ENCODE measurements at places on chromosomes 12 and 14.

- no peak for DNase-seq
These were observed 52.0 kb downstream of the NOS1 start for GRCh38 chr12:117309276-117309925.

- DNase-seq = no peak
These were observed 27.2 kb upstream of the DNM1L start for GRCh38 chr12:32651956-32652210.

- no peak for DNase-seq
These were observed 153.4 kb downstream of the PIK3C2G start for GRCh38 chr12:18414671-18415070.

- no peak for DNase-seq
These were observed 19.3 kb upstream of the SERPINA6 start for GRCh38 chr14:94342334-94342934.

- DNase-seq = no peak
These were observed 53.4 kb downstream of the HNRNPC start for GRCh38 chr14:21215879-21216251.

- no peak for DNase-seq
These were observed 95.4 kb upstream of the SLC38A4 start for GRCh38 chr12:46921048-46921763.

DNA sequence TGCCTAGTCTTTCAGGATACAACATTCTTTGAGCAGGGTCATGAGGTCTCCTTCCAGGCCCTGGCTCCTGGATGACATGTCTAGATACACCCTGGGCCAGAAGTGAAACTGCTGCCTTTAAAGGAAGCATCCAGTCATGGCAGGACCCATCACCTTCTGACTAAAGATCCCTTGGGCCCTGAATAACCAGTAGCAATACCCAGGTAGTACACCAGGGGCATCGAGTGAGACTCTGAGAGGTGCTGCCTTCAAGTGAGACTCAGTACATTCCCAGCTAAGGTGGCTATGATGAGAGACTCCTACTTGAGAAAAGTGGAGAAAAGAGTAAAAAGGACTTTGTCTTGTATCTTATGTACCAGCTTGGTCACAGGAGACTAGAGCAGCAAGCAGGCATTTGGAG lies 23.5 kb downstream of the OR6C68 start:
- no peak for DNase-seq

DNA sequence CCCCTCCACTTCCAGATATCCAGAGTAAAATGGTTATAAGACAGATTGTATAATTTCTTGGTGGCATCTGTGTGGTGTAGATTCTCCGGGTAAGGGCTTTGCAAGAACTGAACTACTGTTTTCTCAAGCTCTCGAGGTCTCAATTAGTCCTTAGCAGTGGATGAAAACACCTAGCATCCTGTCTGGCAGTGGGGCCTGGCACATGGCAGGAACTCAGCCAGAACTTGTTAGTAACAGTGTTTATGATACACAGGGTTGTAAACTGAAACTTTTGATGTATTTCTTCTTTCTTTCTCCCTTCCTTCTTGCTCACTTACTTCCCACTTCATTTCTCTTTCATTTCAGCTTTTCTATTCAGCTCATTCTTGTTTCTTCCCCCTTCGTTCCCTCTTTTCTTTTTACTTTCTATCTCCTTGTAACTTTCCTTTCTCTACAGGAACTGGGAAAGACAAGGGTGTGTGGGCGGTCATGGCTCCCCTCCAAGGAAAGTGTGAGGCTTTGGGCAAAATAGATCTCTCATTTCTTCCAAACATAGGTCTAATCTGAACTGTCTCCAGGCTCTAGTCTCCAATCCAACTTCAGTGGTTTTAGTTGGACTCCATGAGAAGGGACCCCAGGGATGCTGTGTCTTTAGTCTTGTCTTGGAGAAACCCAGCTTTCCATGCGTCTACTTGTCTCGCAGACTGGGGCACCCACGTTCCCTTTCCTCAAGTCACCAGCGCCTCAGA lies 159.7 kb downstream of the PAH start:
- no peak for DNase-seq

- DNase-seq = no peak
These were observed 514 bp downstream of the TPPP2 start for GRCh38 chr14:21030531-21030930.

DNA sequence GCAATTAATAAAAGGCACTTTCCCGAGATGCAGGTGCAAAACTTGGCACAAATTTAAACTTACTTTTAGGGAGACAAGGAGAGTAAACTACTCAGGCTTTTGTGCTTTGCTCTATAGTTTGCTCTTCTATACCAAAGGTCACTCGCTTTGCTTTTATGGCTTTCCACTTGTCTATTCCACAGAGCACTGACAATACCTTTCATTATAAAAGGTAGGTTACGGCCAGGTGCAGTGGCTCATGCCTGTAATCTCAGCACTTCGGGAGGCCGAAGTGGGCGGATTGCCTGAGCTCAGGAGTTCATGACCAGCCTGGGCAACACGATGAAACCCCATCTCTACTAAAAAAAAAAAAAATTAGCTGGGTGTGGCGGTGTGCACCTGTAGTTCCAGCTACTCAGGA lies 32.9 kb downstream of the ALKBH1 start:
- no peak for DNase-seq

DNA sequence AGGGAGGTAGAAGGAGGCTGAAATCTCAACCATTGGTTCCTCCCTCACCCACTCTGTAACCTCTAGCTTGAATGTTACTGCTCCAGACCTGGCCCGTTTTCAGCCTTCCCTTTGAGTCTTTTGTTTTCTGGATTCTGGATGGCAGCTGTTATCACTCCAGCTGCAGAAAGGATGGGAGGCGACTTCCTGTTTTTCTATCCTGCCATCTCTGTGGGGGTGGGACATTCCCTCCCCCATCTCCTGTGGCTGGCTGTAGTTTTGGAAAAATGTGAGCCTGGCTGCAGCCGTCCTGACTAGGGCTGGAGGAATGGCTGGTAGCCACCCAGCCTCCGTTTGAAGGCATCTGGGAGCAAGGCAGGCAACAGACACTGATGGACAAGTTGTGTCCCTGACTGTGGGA lies 2.9 kb upstream of the PPFIBP1 start:
- no peak for DNase-seq

- no peak for DNase-seq
These were observed 29.7 kb upstream of the RAB21 start for GRCh38 chr12:71725011-71725410.

DNA sequence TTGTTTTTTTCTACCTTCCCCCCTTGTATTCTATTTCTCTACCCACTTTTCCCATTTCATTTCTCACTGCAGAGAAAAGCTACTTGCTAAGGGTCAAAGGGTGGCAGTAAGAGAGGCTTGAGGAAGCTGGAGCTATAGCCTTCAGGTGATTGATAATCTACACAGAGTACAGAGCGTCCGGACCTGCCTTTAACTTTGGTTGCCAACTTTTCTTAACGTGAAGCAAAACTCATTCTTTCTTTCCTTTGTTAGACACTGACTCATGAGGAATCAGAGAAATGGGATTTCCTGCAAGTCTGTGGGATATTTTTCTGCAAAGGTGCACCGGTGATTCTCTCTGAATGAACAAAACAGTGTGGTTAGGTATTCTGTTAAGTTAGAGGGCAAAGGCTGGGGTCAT lies 133.3 kb downstream of the RMST start:
- no peak for DNase-seq

GRCh38 chr12:68490476-68490875 lies 120.2 kb upstream of the RAP1B start:
- DNase-seq = no peak

DNA sequence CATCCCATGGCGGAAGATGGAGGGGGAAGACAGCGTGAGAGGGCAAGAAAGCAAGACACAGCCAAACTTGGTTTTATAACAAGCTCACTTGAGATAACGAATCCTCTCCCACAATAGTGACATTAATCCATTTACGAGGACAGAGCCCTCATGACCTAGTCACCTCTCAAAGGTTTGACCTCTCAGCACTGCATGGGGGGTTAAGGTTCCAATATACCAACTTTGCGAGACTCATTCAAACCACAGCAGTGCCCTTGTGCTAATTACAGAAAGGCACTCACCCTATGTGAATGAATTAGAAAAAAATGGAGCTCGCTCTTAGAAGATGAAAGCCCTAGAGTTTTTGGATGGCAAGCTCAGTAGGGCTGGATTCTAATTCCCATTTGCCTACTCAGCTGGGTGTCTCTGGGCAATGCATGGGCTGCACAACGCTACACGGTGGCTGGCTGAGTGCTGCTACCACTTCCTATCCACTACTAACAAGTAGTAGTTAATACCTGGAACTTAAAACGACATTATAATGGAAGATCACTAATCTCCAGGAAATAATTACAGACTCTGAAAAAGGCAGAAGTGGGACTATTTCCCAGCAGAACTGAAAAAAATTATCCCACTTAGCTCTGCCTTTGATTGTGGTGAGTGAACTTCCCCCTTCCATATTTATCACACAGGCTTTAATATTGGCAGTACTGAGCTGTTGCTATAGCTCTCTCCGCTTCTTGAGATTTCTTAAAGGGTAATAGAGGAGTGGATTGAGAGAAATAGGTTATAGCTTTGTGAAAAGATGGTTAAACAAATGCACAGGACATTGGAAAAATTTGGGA lies 27.5 kb downstream of the TESPA1 start:
- no peak for DNase-seq

DNA sequence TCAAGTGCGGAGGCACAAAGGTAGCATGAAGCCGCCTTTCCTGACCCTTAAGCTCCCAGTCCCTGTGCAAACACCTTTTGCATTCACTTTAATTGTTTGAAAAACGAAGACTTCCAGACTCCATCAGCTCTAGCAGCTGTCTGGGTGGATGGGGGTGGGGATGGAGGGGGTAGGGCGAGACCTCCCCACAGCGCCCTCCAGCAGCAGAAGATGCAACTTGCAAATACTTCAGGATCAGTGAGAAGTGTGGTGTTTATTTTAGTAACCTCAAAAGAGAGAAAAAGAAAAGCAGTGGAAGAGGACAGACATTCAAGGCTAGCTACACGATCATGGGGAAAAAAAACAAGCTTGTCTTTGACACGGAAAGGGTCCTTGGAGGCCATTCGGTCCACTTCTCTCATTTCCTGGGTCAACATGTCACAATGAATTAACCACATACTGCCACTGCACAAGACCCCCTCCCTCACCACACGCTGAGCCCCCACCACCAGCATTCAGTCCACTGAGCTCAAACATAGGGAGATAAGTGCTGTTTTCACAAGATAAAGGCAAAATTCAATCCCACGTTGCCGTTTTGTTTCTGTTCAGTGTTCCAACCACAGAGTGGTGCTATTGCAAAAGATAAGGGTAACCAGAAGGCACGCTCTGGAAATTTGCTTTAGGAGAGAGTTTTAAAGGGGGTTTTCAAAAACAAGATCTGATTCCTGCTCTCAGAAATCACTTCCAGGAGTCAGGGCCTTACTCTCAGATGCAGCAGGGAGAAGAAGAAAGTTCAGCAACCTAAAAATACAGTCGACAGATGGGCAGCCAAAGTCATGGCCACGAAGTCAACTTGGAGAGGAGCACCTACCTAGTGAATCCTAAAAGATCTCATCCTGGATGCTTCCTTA lies 3.3 kb upstream of the NTF3 start:
- DNase-seq = no peak

DNA sequence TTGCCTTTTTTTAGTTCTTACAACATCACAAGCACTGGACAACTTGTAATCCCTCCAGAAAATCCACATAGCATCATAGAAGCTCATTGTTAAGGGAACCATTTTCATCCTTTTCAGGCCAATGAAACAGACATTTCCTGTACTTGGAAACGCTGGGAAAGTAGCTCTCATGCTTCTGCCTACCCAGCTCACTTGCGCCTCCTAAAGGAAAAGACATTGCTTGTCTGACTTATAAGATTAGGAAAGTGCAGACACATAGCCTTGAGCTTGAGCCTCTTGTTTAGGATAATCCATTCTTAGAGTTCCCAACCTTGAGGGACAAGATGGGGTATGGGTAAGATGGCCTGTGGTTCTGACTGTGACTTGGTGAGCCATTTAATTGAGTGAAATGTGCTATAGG lies 589.5 kb downstream of the NOVA1 start:
- no peak for DNase-seq

- no peak for DNase-seq
These were observed 353.3 kb downstream of the GRIN2B start for GRCh38 chr12:13628067-13628466.

DNA sequence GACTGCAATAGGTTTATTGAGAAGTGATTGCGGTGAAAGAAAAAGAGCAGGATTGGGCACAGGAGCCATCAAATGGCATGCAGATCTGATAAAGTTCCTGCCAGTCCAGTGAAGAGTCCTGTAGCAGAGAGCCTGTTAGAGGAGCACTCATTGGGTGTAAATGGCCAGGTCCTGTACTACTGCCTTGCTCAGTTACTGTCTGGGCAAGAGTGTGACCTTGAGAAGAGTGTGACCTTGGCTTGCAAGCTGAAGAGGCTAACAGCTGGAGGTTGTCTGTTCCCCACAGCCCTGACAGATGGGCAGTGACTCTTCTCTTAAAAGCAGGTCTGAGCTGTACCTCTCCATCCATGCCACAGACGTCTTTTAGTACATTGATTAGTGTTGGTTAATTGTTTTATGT lies 148.6 kb upstream of the SLC38A2 start:
- no peak for DNase-seq

GRCh38 chr12:106128585-106129328 lies 10.0 kb downstream of the NUAK1 start:
- DNase-seq = no peak

DNA sequence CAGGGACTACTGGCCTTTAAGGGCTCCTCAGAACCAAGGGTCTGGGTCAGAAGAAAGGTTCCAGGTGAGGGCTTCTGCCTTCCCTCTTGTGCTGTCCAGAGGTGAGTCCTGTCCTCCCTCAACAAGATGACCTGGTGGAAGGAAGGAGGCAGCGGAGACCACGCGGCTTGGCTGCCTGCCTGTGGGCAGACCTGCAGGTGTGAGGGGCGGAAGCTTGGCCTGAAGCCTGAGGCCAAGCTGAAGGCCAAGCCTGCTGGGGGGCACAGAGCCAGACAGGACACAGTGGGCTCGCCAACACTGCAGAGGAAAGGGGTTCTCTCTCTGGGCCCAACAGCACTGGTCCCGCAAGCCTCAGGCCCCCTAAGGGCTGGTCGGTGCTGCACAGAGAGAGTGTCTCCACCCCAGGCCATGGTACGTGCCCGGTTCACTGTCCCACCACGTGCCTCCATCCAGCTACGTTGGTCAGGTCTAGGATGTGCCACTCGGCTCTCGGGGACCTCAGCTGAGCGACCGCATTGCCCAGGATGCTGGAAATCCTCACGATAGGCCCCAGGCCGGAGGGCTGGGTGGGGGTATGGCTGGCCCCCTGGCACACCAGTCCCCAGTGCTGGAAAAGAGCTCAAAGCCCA lies 170.0 kb upstream of the PRMT8 start:
- DNase-seq = no peak

GRCh38 chr12:22034709-22035506 lies 11.1 kb upstream of the CMAS start:
- DNase-seq = no peak

GRCh38 chr12:110079477-110080400 lies 31.4 kb upstream of the C12orf76 start:
- DNase-seq = peak; percentile 11

DNA sequence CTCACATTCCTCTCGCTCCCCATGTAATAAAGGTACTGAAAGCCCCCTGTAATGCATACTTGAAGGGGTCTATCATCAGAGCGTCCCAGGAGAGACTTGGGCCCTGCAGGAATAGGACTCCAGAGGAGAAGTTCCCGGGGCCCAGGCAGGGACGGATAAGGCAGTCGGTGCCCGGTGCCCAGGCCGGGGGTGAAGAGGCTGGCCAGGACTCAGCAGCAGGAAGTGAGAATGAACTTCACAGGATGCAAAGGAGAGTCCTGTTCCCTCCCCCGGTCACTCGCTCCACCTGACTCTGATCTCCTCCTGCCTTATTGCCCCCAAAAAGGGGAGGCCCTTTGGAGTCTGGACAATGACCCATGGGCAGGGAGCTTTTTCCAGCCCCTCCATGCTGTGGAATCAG lies 40.2 kb downstream of the LRRC74A start:
- DNase-seq = no peak

- DNase-seq = no peak
These were observed 335.8 kb upstream of the E2F7 start for GRCh38 chr12:77401064-77401769.

All from activated gamma-delta T cell (primary cell).